Type B pancreatic cell (in vitro differentiated cells): ENCODE measurements at places on chromosomes 1 and 21.

DNA sequence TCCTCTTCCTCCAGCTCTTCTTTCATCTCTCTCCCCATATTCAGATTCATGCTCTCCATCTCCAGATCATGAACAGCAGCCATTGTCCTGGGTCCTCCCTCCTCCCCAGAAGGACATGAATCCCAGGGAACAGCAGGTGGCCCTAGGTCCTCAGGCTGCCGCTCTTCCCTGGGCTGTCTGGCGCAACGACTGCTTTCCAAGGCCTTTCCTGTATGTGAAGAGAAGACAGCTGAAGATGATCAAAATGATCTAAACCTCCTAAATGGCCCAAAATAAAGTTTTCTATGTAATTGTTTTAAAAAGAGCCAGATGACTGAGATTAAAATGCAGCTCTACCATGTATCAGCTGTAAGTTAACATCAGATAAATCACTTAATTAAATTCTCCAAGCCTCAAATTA is 22.5 kb downstream of the RHBDL2 start:
- DNase-seq: no peak

DNA sequence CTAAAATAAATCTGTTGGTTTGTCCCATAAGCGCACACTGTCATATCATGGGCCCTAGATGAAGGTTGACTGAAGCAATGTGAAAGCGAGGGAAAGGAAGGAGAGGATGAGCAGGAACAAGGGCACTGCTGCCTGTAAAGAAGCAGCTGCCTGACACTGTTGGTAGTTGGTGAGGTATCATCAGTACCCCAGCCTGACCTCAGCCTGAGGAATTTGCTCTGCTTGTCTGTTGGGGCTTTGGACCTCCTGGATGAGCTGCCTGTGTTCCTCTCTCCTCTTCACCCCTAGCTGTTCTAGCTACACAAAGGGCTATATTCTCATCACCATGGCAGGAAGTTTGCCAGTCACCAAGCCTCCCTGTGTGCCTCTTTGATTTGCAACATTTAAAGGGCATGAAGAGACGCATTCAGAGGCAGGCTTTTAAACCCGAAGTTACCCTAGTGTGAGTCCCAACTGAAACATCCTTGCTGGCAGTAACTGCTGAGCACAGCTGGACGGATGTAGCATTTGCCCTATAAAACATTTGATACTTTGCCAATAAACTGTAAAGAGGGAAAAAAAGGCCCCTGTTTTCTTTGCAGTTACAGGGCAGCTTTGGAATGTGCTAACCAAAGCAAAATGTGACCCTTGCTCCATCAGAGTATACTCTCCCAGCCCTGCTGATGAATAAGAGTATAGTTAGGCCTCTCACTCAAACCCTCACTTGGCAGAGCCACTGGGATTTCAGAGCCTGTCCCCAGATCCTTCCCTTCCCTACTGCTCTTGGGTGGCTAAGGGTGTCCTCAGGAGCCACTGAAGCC is 22.2 kb upstream of the SPATA6 start:
- DNase-seq: no peak

GRCh38 chr1:244980605-244981004 is 116.3 kb upstream of the HNRNPU start:
- no peak for DNase-seq

- no peak for DNase-seq
These were observed 338.3 kb downstream of the NEGR1 start for GRCh38 chr1:71944006-71944405.
